ENCODE measurements at places on chromosomes 5 and 9.

GRCh38 chr5:168749391-168750100 lies 170.4 kb upstream of the PANK3 start:
- no peak for DNase-seq

DNA sequence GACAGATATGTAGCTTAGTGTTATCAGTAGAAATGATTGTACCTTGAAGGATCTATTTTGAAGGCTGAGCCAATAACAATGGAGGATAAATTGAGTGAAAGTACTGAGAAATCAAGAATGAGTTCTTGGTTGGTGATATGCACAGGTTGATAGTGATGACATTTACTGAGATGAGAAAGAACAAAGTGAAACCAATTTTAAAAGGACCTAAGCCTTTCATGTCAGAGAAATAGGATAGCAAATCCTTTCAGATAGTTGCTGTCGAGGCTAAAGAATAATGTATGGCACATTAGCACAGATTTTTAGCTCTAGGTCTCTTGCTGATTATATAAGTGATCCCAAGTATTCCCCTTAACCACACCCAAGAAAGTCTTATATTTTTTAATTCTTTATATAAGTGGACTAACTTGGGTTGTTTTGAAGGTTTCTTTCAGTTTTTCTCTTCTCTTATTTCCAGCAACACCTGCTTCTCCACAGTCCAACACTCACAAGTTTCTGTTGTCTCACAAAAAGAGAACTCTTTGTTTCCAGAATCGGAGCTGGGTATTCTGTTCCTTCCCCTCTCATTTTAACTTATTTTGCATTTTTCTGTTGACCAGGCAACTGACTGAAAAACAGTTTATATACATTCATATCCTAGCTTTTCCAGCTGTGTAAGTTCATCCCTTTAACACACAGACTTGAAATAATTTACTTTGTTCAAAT lies 286.9 kb upstream of the ATP10B start:
- DNase-seq: no peak

DNA sequence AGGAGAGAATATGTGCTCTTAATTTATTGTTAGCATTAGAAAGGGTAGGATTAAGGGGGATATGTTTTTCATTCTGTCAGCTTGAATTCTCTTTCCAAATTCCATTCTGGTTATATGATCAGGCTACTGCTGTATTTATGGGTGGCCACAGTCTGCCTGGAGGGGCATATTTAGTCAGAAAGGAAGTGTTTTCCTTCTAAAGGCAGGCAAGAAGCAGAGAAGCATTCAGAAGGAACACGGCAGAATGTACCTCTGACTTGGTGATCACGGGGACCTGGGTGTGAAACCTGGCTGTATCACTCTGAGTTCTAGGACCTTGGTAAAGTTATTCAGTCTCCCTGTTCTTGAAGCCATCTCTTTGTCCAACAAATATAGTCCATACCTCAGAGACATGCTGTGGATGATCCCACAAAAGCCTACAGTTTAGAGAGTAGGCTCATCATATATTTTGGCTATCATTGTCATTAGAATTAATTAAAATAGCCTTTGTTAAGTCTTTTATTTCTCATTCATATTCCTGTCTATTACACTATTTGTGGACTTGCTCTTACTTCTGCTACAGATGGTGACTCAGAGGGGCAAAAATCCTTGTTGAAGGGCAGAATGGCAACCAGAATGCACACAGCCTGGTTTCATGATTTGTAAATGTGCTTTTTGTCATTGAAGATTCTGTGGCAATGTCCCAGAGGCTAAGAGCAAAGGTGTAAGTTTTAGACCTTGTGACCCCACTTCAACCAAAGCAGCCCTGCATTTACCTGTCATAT lies 2.7 kb downstream of the TNC start:
- DNase-seq: no peak

- DNase-seq: no peak
Observed at GRCh38 chr9:90459321-90459720, 183.3 kb downstream of the DIRAS2 start.

Measured in activated CD4-positive, CD25-positive, alpha-beta regulatory T cell (primary cell).